ENCODE measurements at places on chromosomes 7 and 10.

DNA sequence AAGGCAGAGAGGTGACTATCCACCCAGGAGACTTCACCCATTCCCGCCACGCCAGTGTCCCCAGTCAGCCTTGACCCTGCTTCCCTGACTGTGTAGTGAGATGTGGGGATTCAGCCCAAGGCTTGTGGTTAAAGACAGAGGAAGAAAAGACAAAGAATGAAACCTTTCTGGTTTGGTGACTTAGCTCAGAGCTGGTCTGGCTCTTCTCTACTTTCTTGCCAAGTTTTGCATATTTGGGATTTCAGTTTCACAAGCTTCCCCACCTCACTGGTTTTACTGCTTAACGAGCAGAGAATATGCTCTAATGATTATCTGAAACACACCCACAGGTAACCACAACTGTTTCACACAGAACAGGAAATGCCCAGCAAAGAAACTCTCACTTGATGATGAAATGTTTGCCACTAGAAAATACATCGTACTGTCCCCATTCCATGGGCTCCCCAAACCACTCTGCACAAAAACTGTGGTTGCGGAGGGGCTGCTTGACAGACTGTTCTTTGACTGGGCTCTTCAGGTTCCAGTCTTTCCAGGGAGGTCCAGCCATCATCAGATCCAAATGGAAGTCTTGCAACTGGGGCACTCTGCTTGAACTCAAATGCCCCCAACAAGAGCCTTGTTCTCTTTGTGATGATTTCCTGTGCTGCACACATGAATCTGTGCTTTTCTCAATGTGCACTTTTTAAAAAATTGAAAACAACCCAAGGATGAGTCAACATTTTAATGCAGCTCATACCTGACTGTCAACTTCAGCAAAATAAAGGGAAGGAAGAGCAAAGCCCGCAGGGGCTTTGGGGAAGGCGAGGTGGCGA is 95.5 kb downstream of the CTBP2 start:
- no peak for DNase-seq

GRCh38 chr10:61663466-61663865 is 737 bp downstream of the CABCOCO1 start:
- no peak for DNase-seq

DNA sequence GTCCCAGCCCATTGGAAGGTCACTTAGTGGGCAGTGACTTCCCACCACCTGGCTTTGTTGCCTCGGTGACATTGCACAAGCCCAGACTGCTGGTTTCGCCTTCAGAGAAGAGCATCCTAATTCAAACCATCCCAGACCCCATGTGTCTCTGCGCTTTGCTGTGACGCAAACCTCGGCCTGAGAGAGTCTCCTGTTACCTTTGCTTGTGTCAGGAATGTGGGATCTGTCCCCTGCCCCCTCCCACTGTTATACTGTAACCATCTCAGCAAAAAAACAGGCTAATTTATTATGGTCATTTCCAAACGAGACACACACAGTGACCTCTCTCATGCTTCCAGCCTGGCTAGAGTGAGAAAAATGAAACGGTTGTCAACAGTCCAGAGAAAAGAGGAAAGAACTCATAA is 25.0 kb upstream of the AQP1 start:
- no peak for DNase-seq

GRCh38 chr10:71727738-71728737 is 8.5 kb upstream of the C10orf105 start:
- DNase-seq, result no peak

- no peak for DNase-seq
Observed at GRCh38 chr7:150383710-150384397, 4.7 kb downstream of the ZNF775 start.

- no peak for DNase-seq
Observed at GRCh38 chr10:4403638-4404252, 422.3 kb upstream of the AKR1E2 start.

DNA sequence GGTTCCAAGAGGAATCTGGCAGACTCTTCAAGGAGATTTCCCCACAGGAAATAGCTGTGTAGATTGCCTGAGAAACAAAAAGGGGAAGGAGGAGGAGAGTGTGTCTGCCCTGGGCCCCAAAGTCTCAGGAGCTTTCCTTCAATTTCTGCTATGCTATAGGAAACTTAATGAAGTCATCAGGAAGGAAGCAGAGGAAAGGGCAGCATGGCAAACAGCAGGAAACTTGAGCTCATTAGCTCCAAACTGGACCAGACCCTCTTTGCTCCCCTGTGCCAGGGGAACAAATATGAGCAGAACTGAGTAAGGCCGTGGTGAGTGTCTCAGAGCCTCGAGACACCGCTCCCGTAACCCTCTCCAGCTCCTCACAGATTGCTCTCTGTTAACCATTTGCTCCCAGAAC is 4.8 kb upstream of the KCNIP2 start:
- no peak for DNase-seq

Measured in stimulated activated CD8-positive, alpha-beta memory T cell treated with anti-CD3 and anti-CD28 coated beads, Interleukin-2, amount 100 ng/mL, for 48 hours (primary cell).